ENCODE measurements at places on chromosomes 4 and X.

DNA sequence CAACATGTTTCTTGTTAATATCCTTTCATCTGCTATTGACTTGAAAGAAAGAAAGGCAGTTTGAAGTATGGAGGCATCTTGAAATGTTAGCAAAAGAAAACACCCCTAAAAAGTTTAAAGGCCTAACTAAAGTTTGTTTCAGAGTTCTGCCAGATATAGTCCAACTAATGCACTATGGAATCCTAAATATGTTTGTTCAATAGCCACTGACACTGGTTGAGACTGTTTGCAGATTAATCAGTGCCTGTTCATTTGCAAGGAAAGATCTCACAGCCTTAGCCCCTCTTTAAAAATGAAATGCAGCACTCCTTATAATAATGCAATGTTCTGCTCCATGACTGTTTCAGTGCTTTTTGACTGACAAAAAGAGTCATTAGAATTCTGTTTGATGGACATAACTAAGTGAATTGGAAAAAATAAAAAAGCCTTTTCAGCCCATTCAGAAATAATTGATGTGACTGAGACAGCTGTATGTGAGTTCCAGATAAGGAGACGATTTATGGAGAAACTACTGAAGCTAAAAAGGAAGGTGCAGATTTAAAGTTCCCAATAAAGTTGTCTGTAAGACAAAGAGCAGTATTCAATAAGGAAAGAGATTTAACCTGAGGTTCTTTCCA is 192.0 kb downstream of the PCDH7 start:
- DNase-seq = no peak

- DNase-seq = no peak
These were observed 1249.4 kb downstream of the ADGRL3 start for GRCh38 chr4:62449538-62449937.

- no peak for DNase-seq
These were observed 71.7 kb downstream of the PCYT1B start for GRCh38 chrX:24575496-24575895.

DNA sequence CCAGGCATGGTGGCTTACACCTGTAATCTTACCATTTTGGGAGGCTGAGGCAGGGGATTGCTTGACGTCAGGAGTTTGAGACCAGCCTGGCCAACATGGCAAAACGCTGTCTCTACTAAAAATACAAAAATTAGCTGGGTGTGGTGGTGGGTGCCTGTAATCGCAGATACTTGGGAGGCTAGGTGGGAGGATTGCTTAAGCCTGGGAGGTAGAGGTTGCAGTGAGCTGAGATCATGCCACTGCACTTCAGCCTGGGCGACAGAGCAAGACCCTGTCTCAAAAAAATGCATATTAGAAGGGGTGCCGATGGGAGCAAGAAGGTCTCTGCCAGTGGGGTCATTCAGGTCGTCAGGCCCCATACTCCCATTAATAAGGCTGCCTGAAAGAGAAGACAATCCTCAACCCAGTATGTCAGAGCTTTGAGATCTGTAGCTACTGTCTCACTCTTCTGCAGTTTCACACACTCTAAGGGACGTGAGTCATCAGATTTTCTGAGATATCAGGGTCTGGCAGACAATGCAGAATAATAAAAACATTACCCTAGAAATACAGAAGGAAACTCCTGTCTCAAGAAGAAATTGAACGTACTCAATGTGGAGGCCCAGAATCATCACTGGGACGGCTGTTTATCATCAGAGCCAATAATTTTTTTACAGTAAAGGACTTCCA is 176.7 kb upstream of the FAT1 start:
- no peak for DNase-seq

DNA sequence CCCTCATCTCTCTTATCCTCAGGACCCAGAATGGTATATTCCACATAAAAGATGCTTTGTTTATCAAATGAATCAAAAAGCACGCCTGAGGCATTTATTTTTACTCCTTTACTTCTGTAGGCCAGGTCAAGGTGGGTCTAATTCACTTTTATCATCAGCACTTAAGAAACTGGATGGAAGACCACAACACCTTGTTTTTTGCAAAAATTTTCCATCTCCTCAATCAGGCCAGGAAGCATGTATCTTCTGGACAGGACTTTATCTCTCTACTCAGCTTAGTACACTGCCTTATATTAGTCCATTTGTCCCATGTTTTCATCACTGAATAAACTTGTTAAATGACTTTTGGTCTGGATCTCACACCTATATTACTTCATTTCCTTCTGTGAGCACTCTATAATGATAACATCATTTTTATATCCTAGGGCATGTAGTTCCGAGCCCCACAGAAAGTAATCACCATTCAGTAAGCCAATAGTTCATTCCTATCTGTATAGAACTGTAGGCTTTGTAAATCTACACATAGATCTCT is 260.5 kb downstream of the CHIC1 start:
- no peak for DNase-seq

GRCh38 chrX:136662976-136663375 is 15.0 kb downstream of the CD40LG start:
- no peak for DNase-seq

All from NCI-H187 treated with DMSO at 0.1 percent for 48 hours (cell line).